Spleen (tissue), 13 donors: ENCODE measurements at places on chromosomes 6 and 20. TPM values are rescaled to one million over a fixed set of nuclear protein-coding genes. Genes with fewer than 3 reads are reported as not detected.

Gene HLA-DRB5
- total RNA-seq: 262 TPM

Gene SPATS1
- total RNA-seq: not detected

Gene TRIM15
- not detected for total RNA-seq

GRCh38 chr20:8722277-8722928, 346.5 kb upstream of the PLCB4 start:
- no peak for DNase-seq

GRCh38 chr6:150600301-150601017, 774 bp downstream of the PLEKHG1 start:
- DNase-seq: peak; percentile 95

DNA sequence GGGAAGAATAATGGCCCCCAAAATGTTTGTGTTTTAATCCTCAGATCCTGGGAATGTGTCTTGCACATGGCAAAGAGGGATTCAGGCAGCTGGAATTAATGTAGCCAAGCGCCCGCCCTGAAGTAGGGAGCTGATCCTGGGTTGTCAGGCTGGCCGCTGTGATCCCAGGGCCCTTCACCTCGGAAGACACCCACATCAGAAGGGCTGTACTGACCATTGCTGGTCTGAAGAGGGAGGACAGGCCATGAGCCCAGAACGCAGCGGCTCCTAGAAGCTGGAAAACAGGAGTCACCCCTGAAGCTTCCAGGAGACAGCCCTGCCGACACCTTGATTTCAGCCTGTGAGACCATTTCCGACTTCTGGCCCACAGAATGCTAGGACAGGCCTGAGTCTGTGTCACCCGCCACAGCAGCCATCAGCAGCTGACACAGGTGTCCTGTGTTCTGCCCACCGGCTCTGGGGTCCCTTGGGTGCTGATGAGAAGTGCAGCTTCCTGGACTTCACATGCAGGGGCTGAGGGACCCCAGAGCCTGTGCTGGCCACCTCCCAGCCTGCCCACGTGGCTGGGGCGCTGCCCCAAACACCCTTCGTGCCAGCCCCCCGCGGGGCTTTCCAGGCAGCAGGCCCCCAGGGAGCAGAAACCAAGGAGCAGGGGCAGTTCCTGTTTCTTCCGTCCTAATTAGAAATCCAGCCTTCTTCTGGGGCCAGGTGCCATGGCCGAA, 86.3 kb downstream of the ERMARD start:
- DNase-seq: peak; percentile 59

GRCh38 chr6:77074037-77074713, 389.1 kb downstream of the HTR1B start:
- no peak for DNase-seq

GRCh38 chr6:16602035-16602434, 159.2 kb downstream of the ATXN1 start:
- no peak for DNase-seq

GRCh38 chr6:105873799-105874198, 212.3 kb upstream of the PRDM1 start:
- DNase-seq: no peak

Gene TRIM31
- total RNA-seq: not detected

- no peak for DNase-seq
Measured at GRCh38 chr6:164185471-164185871, 771.0 kb downstream of the QKI start.

Gene ATP9A
- 11.5 TPM for total RNA-seq

GRCh38 chr20:48635361-48635760, 192.4 kb downstream of the PREX1 start:
- peak; percentile 66 for DNase-seq

- DNase-seq: no peak
Measured at GRCh38 chr20:33810259-33810658, 889 bp upstream of the CHMP4B start.

- no peak for DNase-seq
Measured at GRCh38 chr6:47016261-47016660, 25.9 kb downstream of the ADGRF1 start.

- no peak for DNase-seq
Measured at GRCh38 chr6:18422136-18422535, 35.0 kb downstream of the RNF144B start.

- DNase-seq: no peak
Measured at GRCh38 chr6:140041571-140042332, 667.3 kb upstream of the CITED2 start.

DNA sequence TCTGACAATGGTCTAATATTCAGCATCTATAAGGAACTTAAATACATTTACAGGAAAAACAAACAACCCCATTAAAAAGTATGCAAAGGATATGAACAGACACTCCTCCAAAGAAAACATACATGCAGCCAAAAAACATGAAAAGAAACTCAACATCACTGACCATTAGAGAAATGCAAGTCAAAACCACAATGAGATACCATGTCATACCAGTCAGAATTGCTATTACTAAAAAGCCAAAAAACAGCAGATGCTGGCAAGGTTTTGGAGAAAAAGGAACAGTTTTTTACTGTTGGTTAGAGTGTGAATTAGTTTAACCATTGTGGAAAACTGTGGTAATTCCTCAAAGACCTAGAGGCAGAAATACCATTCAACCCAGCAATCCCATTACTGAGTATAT, 339.0 kb upstream of the ADGRB3 start:
- no peak for DNase-seq

Gene CPXM1
- total RNA-seq: 0.44 TPM

Gene PEX3
- total RNA-seq: 17.1 TPM

DNA sequence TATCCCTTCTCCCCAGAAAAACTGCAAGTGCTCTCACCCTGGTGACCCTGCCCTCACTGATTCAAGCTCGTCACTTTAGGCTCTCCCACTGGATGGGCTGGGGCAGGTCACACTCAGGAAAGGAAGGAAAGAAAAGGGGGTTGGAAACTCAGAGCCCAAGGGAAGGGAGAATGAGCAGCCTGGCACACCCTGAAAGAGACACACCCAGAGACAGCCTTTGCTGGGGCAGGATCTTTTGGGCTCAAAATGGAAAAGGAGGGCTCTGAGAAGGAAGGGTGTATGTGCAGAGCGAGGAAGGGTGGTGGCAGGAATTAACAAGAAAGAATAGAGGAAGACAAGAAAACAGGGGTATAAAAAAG, 2.5 kb downstream of the PPP1R18 start:
- DNase-seq: no peak

DNA sequence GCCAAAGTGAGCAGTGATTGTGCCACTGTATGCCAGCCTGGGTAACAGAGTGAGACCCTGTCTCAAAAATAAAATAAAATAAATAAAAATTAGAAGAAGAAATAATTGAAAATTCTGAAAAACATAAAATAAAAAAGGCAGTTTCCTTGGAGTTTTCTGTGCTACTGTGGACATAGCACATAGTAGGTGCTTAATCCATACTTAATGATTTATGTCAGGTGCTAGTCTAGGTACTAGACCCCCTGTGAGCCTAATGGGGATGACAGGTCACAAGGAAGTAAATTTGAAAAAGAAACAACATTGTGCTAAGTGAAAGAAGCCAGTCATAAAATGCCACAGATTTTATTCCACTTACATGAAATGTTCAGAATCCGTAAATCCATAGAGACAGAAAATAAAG, 9.2 kb upstream of the SLC9A8 start:
- no peak for DNase-seq

DNA sequence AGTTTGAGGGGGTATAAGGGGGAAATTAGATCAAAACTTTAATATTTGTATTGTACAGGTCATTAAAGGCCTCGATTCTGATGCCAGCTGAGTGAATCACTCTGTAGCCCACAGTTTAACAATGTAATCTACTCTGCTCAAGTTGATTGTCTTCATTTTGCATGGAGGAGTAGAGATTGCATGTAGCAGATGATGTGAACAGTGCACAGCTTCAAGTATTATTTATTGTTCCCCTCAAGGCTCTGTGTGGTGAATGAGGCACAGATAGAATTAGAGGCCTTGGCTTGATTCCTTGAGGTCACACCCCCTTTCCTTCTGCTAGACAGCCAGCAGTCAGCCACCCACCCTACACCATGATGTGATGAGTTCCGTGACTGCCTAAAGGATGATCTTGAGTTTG, 38.1 kb downstream of the TXLNB start:
- DNase-seq: no peak

Gene COQ3
- total RNA-seq: 5.0 TPM

- DNase-seq: no peak
Measured at GRCh38 chr20:36895036-36895435, 19.1 kb downstream of the TLDC2 start.

GRCh38 chr6:42326248-42326647, 108.6 kb upstream of the MRPS10 start:
- DNase-seq: no peak

Gene FAM217A
- not detected for total RNA-seq

DNA sequence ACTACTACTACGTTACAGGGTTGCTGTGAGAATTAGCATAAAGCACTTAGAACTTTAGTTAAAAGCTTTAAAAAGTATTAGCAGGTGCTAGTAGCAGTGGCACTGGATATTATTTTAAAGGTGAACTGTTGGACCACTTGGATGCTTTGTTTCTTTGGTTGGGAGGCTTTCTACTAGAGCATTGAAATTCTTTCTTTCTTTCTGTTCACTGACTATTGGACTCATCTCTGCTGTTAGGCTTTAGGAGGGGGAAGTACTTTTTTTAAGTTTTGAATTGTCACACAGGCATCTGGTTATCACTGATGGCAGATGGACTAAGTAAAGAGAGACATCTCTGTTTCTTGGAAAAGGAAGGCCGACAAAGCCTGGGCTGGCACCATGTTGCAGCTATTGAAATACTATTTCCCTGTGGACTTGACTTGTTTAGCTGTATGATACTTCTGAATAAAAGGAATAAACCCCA, 4.8 kb downstream of the TBPL1 start:
- no peak for DNase-seq

- DNase-seq: peak; percentile 88
Measured at GRCh38 chr6:150685860-150686259, 86.2 kb downstream of the PLEKHG1 start.

- DNase-seq: no peak
Measured at GRCh38 chr6:137226697-137227096, 7.5 kb upstream of the IFNGR1 start.

DNA sequence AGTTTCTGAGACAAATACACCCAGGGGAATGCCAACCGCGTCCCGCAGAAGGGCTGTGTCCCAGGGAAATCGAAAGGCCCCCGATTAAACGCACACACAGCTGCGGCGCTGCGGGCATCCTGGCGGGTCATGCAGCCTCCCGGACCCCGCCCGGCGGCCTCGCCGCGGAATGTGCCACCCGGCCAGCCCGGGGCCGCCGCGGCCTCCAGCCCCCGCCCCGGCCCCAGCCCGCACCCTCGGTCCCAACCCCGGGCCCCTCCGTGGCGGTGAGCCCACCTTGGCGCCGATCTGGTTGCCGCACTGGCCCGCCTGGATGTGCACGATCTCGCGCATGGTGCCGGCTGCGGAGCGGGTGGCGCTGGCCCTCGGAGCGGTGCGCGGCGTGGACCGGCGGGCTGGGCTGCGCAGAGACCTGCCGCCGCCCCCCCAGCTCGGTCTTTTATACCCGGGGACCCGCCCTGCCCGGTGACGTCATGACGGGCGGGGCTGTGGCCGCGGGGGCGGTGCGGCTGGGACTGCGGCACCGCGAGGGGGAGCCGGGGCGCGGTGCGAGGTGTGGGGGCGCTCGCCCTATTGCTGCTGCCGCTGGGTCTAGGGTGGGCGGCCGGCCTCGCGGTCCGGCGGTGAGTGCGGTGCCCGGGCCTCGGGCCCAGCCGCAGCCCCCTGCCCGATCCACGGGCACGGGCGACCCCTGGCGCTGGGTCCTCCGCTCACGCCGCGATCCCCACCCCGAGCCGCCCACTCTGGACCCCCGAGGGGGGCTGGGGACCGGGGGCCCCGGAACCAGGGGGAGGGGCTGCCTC, at the start of gene TUBB2A:
TUBB2A (minus strand) TSS at position 414 of the 803 bp plus-strand sequence; CDS start at position 333, 81 bp downstream.
- peak; percentile 95 for DNase-seq

DNA sequence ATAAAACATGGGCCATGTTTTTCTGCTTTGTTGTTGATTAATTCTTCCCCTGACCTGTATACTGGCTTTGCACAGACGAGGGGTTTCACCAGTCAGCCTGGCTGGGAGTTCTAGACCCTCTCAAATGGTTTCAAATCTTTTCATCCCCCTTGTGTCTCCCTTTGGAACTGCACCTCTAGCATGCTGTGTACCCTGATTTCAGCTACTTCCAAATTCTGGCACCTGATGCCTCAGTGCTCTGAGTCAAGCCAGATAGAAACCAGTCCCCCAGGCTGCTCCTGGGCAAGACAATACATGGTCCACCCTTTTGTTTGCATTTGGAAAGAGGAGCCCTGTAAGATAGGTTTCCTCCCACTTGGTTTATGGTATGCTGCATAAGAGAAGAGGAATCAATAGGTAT, 290.2 kb downstream of the BTBD3 start:
- DNase-seq: no peak

GRCh38 chr6:40717411-40718057, 130.4 kb upstream of the LRFN2 start:
- DNase-seq: no peak
